ENCODE measurements at places on chromosomes 11 and 22.

DNA sequence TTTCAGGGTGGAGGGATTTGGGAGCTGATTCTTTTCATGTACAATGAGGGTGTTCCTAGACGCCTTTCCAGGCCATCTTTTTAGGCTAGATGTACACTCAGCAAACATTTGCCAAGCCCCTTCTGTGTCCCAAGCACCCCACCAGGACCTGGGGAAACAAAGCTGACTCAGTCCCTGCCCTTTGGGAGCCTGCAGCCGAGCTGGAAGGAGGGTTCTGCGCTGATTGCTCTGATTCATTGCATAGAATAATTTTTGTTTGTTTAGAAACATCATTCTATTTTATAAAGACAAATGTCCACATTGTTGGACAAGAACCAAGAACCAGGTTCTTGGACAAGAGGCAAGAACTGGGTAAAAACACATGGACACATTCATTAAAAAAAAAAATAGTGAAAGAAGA lies 16.7 kb downstream of the TP53AIP1 start:
- no peak for DNase-seq

GRCh38 chr11:123457187-123457770 lies 27.2 kb downstream of the GRAMD1B start:
- no peak for DNase-seq

DNA sequence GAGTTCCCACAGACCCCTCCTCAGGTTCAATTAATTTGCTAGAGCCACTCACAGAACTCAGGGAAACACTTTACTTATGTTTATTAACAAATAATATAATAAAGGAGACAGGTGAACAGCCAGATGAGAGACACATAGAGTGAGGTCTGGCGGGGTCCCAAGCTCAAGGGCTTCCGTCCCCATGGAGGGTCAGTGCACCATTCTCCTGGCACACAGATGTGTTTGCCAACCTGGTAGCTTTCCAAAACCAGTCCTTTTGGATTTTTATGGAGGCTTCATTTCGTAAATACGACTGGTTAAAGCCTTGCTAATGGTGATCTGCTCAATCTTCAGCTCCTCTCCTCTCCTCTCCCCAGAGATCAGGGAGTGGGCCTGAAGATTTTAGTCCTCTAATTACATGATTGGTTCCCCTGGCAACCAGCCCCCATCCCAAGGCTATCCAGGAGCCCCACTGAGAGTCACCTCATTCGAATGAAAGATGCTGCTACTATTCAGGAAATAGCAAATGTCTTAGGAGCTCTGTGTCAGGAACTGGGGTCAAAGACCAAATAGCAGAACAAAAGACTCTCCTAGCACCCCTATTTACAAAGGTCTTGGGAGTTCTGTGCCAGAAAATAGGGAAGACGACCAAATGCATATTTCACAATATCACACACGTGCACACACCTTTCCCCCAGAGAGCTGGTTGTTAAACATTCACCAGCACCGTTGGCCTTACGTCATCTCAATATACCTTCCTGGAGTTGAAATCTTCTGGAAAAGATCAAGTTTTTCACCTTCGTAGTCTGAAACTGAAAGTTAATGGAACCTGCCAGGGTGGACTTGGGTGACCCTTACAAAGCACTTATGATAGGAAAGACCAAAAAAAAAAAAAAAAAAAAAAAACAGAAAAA lies 23.8 kb upstream of the CAPRIN1 start:
- DNase-seq: no peak

- no peak for DNase-seq
Observed at GRCh38 chr11:134579724-134580609, 167.9 kb upstream of the B3GAT1 start.

DNA sequence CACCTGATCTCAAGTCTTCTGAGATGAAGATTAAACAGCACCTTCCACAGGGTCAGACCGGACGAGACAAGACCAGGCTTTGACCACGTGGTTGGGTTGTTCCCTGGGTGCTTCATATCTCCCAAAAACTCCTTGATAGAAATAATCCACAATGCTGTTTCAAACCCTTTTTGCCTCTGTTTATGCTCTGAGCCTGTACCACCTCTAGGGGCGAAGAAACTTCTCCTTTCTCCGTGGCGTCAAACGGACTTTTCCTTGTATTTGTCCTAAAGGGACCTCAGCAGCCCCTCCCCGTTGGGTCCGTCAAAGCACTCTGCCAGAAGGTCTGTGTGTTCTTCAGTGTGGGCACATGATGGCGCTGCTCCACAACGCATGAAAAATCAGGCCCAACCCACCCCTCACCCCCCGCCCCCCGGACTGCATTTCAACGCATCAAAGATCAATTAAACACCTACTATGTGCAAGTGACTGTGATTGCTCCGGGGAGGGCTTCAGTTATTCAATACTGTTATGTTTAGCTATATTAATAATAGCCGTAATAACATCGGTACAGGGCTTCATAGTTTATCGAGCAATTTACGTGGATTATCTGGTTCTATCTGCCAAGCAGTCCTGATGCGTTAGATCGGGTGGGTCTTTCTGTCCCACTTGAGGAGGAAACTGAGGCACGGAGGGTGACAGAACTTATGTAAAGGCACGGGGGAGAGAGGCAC lies 17.3 kb upstream of the EIF3D start:
- peak; percentile 12 for DNase-seq

DNA sequence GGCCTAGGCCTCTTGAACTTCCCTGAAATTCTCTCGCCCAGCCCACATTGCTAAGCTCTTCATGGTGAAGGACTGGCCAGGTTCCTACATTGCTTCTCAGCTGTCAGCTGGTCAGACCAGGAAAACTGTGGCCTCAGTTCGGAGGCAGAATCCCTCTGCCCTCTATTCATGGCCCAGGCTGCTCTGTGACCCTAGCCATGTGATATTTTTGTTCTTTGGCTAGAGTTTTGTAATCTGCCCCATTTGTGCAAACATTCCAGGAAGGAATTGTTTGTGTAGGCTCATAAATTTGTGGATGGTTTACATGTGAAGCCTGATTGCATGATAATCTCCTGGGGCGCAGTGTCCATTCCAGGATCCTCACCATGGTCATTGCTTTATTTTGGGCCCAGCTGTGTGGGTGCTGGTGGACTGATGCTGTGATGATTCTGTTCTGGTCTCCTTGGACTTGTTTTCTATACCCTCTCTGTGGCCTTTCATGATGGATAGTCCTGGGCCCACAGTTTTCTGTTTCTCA lies 149.1 kb upstream of the E2F8 start:
- no peak for DNase-seq
